ENCODE measurements at places on chromosomes 7 and 10.

DNA sequence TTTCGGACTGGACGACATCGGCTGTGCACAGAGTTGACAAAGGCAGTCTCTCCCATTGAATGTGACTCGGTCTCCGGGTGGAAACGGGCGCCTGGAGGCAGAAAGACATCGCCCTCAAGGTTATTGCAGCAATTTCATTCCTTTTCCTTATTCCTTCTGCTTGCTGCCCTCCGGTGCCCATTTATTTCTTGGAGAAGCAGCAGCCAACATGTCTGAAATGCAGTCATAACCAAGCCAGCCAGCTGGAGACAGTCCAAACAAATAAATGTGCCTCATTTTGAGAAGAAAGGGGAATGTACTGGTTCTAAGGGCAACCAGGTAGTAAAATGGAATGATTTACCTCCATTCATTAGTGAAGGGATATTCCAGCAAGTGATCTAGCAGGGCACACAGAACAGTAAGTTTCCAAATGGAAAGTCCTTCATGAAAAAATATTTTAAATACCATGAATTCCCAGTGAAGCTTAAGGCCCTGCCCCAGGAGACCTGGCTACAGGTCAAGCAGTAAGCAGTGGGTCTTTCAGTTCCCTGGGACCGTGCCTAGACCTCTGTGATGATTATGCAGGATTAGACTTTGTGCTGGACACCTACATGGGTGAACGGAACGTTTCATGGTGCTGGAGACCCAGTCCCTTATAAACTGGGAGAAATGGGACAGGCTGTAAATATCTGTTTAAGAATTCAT lies 86.6 kb downstream of the ABLIM1 start:
- DNase-seq, result no peak

- no peak for DNase-seq
Observed at GRCh38 chr10:49382226-49382625, 13.7 kb downstream of the DRGX start.

DNA sequence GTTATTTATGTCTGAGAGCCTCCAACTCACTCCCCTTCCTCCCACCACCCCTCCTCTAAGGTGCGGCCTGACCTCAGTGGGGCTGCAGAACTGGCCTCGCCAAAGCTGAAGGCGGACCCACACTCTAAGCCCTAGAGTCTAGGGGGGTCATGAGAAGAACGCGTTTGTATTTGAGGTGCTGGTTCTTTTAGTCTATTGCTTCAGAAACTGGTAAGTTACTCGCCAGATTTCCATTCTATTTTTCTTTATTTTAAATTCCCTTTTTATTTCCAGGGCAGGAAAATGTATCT lies 357.5 kb downstream of the DNAJB6 start:
- no peak for DNase-seq

DNA sequence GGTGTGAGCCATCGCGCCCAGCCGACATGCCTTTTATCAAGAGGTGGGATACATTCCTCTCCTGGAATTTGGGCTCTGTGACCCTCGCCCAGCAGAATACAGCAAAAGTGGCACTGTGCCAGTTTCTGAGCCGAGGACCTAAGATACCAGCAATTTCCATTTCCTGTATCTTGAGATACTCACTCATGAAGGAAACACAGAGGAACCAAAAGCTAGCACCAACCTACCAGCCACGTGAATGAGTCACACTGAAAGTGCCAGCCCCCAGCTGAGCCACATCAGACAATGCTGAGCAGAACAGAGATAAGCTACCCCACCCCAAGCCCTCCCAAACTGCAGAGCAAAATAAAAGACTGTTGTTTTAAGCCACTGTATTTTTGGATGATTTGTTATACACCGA lies 56.3 kb downstream of the CACUL1 start:
- no peak for DNase-seq

DNA sequence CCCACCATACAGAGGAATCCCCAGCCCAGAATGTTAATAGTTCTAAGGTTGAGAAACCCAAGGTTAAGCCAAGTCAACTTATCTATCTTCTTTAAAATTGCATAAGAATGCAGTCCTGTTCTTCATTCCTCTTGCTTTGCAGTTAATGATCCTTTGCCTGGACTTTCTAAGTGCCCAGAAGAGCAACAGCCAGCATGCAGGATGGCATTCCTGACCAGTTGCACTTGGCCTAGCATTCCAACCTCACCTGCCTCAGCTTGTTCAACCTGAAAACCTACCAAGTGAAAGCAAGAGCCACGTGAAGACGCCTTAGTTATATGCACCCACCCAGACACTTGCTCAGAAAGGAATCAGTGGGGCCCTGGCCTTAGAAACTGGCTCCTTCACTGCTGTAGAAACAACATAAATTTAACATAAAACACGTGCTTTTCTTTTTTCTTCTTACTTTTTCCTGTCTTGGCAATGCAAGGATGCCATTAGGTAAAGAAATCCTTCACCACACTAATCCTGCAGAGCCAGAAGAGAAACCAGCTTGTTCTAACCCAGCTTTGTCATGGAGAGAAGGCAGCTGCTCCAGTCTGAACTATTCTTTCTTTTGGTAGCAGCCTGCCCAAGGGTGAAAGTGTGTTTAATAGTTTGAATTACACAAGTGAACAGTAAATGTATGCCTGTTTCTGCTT lies 25.0 kb downstream of the EGFR start:
- DNase-seq, result no peak

DNA sequence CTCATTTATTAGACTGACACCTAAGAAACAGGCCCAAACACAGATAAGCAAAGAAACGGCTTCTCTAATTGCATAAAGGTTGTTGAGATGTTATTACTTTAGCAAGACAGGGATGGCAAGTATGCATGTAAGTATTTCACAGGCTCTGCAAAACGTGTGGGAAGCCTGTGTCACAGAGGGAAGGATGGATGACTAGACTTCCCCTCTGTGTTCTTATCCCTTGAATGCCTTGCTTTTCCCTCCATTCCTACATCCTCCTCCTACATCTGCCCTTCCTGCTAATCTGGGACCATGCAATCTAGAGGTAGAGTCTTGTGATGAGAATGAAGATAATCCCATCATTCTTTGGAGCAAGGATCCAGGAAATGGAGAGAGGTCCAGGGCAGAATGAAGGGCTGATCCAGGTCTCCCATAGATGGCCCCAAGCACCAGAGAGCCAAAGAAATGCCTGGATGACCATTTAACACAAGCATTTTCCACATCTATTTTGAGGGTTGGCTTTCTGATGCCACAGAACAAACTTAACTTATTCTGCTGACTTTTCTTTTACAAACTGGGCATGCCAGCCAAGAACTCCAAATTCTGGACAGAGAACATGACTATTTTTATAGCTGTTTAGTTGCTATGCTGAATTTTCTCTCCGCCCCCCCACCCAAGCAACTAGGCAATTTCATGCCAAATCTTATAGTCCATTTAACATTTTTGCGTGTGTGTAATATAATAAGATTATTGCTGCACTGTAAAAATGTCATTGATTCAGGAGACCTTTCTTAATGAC lies 48.1 kb downstream of the NRP1 start:
- no peak for DNase-seq

DNA sequence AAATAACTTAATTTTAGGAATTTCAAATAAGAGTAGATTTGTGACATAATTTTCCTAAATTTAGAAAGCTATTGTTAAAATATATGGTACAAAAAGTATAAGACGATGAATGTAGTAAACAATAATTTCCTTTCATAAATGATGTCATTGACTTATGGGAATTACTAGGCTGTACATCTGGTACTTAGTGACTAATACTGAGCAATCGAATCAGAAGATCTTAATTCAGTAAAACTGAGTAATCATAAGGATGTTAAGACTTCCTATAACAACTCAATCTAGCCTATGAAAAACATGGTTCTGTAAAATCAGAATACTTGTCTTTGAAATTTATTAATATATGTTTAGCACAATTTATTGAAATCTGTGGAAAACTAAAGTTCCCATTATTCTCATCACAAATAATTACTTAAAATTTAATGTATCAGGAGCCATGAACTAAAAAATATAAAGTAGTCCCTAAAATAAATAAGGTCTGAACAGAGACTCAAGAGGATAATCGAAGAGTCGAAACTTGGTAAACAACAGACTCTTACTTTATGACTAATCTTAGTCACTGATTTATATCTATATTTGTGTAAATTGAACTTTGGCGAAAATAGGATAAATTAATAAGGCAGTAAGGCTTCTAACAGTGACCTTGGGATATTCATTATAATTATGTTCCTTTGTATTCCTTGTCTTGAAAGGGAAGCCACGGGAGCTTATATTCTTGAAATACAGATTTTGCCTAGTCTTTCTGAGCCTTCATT lies 142.1 kb downstream of the HGF start:
- no peak for DNase-seq

GRCh38 chr7:24504836-24505235 lies 68.4 kb upstream of the PALS2 start:
- no peak for DNase-seq

DNA sequence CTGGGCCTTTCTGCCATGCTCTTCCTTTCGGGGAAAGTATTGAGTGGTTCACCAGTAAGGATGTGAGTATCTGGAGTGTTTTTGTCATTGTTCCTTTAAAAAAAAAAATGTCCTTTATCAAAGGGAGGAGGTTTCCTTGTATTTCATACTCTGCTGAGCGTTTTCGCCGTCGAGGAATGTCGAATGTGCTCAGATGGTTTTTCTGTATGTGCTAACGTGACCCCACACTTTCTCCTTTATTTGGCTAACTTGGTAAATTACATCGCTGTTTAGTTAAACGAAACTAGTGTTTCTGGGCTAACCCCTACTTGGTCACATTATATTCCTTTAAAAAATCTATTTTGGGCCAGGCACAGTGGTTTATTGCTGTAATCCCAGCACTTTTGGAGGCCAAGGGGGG lies 45.9 kb downstream of the INPP5A start:
- DNase-seq, result no peak

- no peak for DNase-seq
Observed at GRCh38 chr7:151745706-151746105, 131.2 kb downstream of the PRKAG2 start.

DNA sequence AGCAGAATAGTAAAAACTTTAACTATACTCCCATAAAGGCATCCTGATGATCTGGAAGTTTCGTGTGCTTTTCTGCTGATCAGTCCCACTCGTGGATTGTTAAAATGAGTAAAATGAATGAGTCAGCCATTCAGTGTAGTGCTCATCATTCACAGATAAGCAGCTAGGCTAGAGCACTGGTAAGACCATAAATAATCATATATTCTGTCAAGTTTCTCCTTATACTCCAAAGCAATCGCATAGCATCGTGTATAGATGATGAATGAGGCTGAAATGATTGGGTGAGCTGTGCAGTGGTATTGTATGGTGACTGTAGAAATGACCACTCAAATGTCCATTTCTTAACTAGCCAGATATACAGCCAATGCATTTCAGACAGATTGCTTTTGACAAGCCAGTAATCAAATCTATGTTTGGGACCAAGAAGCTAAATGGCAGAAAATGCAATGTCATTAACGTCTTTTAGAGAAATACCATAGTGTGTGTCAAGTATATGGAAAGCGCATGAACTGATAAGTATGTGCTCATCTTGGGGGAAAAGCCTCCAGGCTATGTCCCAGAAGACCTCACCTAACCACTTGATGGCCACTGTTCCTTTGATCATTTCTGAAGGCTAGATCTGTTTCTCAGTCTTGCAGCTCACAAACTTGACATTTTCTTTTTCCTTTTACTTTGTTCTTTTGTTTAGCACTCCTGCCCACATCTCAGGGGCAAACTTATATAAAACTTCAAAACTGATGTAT lies 227.2 kb upstream of the FAM3C start:
- no peak for DNase-seq

- no peak for DNase-seq
Observed at GRCh38 chr7:80542398-80542797, 30.5 kb upstream of the GNAT3 start.

DNA sequence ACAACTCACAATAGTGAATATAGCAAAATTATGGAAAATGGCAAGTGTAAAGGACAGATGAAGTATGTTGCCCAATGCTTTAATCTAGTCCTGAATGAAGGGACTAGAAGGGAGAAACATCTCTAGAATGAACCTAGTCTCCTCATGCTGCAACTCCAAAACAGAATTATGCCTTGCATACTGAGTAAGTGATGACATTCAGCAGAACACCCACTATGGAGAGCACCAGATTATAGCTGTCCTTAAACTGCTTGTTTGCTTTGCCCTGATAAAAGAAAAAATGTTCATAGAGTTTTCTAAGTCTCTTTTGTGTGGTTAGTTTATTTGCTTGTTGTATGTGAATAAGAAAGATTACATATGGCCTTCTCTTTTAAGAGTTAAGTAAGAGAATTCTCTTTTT lies 7.8 kb upstream of the HGF start:
- no peak for DNase-seq

GRCh38 chr7:107667341-107667740 lies 6.7 kb downstream of the SLC26A4 start:
- no peak for DNase-seq

- DNase-seq, result no peak
Observed at GRCh38 chr10:27723436-27723835, 22.2 kb downstream of the MKX start.

- DNase-seq, result no peak
Observed at GRCh38 chr10:14293526-14293925, 37.2 kb downstream of the FRMD4A start.

GRCh38 chr7:125927556-125927955 lies 997.9 kb upstream of the POT1 start:
- no peak for DNase-seq

- DNase-seq, result no peak
Observed at GRCh38 chr7:25238066-25238725, 9.9 kb upstream of the NPVF start.

- no peak for DNase-seq
Observed at GRCh38 chr7:157402911-157403534, 66.2 kb downstream of the DNAJB6 start.

DNA sequence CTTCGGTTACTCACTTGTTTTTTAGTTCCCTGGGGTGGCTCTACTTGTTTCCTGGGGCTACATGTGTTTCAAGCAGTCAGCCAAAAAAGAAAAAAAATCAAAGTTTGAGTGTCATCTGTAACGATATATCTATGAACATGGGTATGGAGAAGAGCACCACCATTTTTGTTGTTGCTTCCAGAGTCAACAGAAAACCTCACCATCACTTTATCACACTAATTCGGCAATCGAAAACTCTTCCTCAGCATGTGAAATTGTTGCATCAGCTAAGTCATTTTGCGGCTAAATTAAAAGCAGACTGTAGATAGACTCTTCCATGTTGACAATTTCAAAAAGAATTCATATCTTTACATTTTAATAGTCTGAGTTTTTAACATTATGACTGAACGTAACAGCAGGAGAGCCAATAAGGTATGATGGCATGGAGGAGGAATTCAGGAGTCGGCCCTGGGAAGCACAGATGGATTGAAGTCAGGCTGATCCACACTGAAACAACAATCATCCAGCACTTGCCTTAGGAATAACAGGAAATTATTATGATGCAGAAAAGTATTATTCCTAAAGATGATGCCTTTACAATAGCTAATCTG lies 455.7 kb upstream of the KLF6 start:
- no peak for DNase-seq

- no peak for DNase-seq
Observed at GRCh38 chr10:89384474-89385340, 6.9 kb downstream of the IFIT1B start.

Data from C1 segment of cervical spinal cord (tissue), 14 donors.